ENCODE measurements at places on chromosomes 7 and 10. TPM values are rescaled to one million over a fixed set of nuclear protein-coding genes. Genes with fewer than 3 reads are reported as not detected.

The POR gene
- total RNA-seq, result 102 TPM

The ANK3 gene
- total RNA-seq, result 0.85 TPM

The MUC3A gene
- not detected for total RNA-seq

The DNAJC2 gene
- 15.9 TPM for total RNA-seq

The FAM25A gene
- not detected for total RNA-seq

The MYOF gene
- 467 TPM for total RNA-seq

The FAM171A1 gene
- total RNA-seq, result 40.0 TPM

The SUGCT gene
- 1.0 TPM for total RNA-seq

The ACTL6B gene
- not detected for total RNA-seq

The GNGT1 gene
- not detected for total RNA-seq

The IFIT1B gene
- total RNA-seq, result not detected

The PRF1 gene
- total RNA-seq, result not detected

The SHTN1 gene
- total RNA-seq, result 2.9 TPM

The PIP gene
- not detected for total RNA-seq

The CRPPA gene
- total RNA-seq, result 2.0 TPM

The GPC2 gene
- total RNA-seq, result 4.4 TPM

The LAMTOR4 gene
- 55.1 TPM for total RNA-seq

The OR6V1 gene
- not detected for total RNA-seq

The CHAT gene
- total RNA-seq, result not detected

All from dermis blood vessel endothelial cell (primary cell).